ENCODE measurements at places on chromosomes 11 and 22.

DNA sequence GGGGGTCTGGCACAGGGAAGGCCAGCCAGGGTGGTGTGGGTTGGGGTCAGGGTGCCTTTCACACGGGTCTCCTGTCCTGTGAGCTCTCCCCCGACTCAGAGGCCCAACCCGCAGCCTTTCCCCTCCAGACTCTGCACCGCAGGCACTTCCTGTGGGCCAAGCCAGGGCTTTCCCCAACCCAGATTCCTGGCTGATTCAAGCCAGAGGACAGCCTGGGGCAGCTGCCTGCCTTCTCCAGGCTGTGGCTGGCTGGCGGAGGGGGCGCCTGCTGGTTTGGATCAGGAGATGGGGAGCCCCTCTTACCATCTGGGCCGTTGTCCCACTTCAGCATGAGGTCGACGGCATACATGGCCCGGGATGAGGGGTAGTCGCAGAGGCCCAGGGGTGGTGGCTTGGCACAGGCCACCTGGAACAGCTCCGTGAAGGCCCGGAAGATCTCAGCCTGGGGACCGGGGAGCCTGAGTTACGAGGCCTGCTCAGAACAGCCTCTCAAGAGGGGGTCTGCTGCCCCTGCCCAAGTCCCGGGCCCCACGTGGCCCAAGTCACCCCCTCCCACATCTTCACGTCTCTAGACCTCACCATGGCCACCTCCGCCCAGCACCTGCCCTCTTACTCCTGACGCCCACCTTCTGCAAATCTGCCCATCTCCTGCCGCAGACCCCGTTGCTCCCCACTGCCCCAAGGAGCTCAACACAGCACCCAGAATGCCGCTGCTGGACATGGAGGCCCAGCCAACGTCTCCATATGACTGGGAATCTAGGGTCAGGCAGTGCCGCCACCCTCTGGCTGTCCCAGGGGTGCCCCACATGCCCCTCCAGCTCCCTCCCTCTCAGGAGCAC is 17.3 kb downstream of the TSPO start:
- H3K4me1 ChIP-seq = no peaks in the 10 kb centered on the region
- DNase-seq = peak; percentile 65
- H3K27me3 ChIP-seq = no peaks in the 10 kb centered on the region
- H3K36me3 ChIP-seq = no peaks in the 10 kb centered on the region
- no peak overlapping the region for H3K4me3 ChIP-seq

- H3K27ac ChIP-seq = no peak overlapping the region
- DNase-seq = no peak
- H3K4me1 ChIP-seq = no peaks in the 10 kb centered on the region
- no peaks in the 10 kb centered on the region for H3K36me3 ChIP-seq
Measured at GRCh38 chr11:100094121-100094865, 592.8 kb upstream of the ARHGAP42 start.

- H3K27ac ChIP-seq = no peak overlapping the region
- no peaks in the 10 kb centered on the region for H3K4me1 ChIP-seq
- no peaks in the 10 kb centered on the region for H3K36me3 ChIP-seq
- H3K27me3 ChIP-seq = no peaks in the 10 kb centered on the region
Measured at GRCh38 chr22:44526779-44527126, 28.7 kb upstream of the RTL6 start.

GRCh38 chr11:126588630-126589491 is 233.4 kb downstream of the ST3GAL4 start:
- no peak overlapping the region for H3K27ac ChIP-seq
- H3K4me3 ChIP-seq = no peak overlapping the region
- no peaks in the 10 kb centered on the region for H3K4me1 ChIP-seq
- no peaks in the 10 kb centered on the region for H3K36me3 ChIP-seq
- no peak for DNase-seq

- no peak for DNase-seq
- H3K4me1 ChIP-seq = no peaks in the 10 kb centered on the region
- no peak overlapping the region for H3K27ac ChIP-seq
- H3K4me3 ChIP-seq = no peak overlapping the region
Measured at GRCh38 chr11:2041963-2042362, 44.3 kb upstream of the H19 start.

GRCh38 chr22:50531546-50531961 is 1.7 kb upstream of the TYMP start:
- DNase-seq = peak; percentile 86
- H3K27ac ChIP-seq = no peak overlapping the region
- peak overlapping the region; percentile 18 for H3K4me3 ChIP-seq

DNA sequence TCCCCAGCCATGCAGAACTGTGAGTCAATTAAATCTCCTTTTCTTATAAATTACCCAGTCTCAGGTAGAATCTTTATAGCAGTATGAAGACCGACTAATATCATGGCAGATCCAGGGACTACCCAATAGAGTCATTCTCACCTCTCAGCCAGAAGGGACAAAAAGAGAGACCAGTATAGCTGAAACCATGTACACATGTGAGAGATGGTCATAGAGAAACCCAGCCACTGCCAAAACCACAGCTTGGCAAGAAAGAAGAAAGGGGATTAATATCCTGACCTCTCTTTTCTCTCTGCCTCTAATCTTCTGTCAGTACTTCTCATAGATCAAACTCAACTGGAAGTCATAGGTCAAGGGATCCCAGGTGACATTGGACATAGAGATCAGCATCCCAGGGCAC is 109.8 kb downstream of the CCDC34 start:
- no peaks in the 10 kb centered on the region for H3K27me3 ChIP-seq
- H3K4me1 ChIP-seq = no peaks in the 10 kb centered on the region
- DNase-seq = no peak
- no peak overlapping the region for H3K27ac ChIP-seq
- H3K4me3 ChIP-seq = no peak overlapping the region

- no peak overlapping the region for H3K27ac ChIP-seq
- no peak overlapping the region for H3K4me3 ChIP-seq
- H3K27me3 ChIP-seq = no peaks in the 10 kb centered on the region
- no peaks in the 10 kb centered on the region for H3K4me1 ChIP-seq
Measured at GRCh38 chr11:46760429-46761128, 41.6 kb downstream of the F2 start.

DNA sequence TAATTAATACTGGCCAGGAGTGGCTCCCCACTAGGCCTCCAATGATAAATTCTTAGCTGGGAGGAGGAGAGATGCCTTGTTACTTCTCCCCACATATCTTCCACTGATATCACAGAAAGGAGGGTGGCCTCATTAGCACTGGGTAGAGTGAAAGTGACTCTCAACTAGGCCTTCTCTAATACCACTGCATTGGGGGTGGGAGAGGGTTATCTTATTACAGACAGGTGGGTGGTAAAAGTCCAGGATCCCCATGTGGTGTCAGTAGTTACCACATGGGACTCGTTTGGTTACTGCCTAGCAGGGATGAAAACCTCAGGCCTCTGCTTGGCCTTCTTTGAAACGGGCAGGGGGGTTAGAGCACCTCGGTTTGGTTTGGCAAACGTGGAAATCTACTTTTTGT is 167.3 kb downstream of the UVRAG start:
- H3K4me3 ChIP-seq = no peak overlapping the region
- H3K27ac ChIP-seq = no peak overlapping the region
- no peak for DNase-seq
- H3K4me1 ChIP-seq = peaks cover 3% of the 10 kb centered on the region
- no peaks in the 10 kb centered on the region for H3K36me3 ChIP-seq

GRCh38 chr11:103636232-103636631 is 400.2 kb upstream of the DDI1 start:
- no peaks in the 10 kb centered on the region for H3K36me3 ChIP-seq
- H3K4me1 ChIP-seq = no peaks in the 10 kb centered on the region
- no peak for DNase-seq
- no peak overlapping the region for H3K27ac ChIP-seq
- H3K4me3 ChIP-seq = no peak overlapping the region

DNA sequence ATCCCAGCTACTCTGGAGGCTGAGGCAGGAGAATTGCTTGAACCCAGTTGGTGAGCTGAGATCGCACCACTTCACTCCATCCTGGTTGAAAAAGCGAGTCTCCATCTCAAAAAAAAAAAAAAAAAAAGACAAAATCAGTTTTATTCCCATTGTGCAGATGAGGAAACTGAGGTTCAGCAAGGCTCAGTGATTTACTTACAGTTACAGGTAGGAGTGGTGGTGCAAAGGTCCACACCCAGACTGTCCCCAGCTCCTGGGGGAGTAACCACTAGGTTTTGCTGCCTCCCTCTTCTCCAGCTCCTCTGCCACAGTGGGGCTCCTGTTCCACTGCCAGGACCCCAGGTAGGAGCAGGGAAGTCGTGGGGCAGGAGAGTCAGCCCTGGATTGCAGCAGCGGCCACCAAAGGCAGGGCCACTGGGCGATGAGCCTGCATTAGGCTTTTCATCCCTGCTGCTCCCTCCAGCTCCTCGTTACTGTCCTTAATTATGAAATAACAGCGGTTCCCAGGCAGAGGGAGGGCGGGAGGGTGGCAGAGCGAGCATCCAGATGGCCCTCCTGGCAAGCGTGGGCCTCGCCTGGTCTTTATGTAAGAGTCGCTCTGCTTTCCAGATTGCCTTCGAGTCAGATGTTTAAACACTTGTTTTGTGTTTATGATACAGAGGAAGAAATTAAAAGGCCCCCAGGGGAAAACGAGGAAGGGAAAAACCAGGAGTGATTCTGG is 15.5 kb upstream of the RASD2 start:
- H3K27ac ChIP-seq = no peak overlapping the region
- no peaks in the 10 kb centered on the region for H3K4me1 ChIP-seq
- H3K4me3 ChIP-seq = no peak overlapping the region
- no peaks in the 10 kb centered on the region for H3K36me3 ChIP-seq
- no peaks in the 10 kb centered on the region for H3K27me3 ChIP-seq

GRCh38 chr11:110497231-110497978 is 67.7 kb downstream of the FDX1 start:
- H3K4me1 ChIP-seq = no peaks in the 10 kb centered on the region
- H3K27ac ChIP-seq = no peak overlapping the region
- no peak for DNase-seq
- no peaks in the 10 kb centered on the region for H3K27me3 ChIP-seq
- H3K4me3 ChIP-seq = no peak overlapping the region

DNA sequence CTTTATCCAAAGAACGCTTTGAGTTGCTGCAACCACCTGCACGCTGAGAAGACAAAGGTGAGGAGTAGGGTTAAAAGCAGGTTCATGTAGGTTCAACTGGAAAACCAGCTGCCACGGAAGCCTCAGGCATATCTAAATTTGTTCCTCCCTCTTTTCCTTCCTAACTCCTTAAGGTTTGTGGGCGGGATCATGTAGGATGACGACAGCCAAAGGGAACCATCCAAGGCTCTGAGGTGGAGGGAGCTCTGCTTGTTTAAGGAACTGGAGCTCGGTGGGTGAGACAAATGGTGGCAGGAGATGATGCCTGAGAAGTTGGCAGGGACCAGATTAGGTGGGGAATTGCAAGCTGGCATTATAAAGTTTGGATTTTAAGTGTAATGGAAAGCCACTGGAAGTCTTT is 60.3 kb downstream of the SPON1 start:
- H3K4me1 ChIP-seq = peaks cover 2% of the 10 kb centered on the region
- no peak overlapping the region for H3K27ac ChIP-seq
- no peak for DNase-seq
- no peaks in the 10 kb centered on the region for H3K27me3 ChIP-seq
- H3K36me3 ChIP-seq = no peaks in the 10 kb centered on the region

All from aorta (tissue), 5 donors.